B cell (primary cell): ENCODE measurements at places on chromosomes 2 and 18.

- H3K36me3 ChIP-seq: no peaks in the 10 kb centered on the region
- no peaks in the 10 kb centered on the region for H3K27me3 ChIP-seq
- no peak overlapping the region for H3K4me3 ChIP-seq
- no peak overlapping the region for H3K27ac ChIP-seq
- H3K4me1 ChIP-seq: no peaks in the 10 kb centered on the region
Observed at GRCh38 chr2:138814123-138814898, 34.1 kb upstream of the NXPH2 start.

- H3K4me3 ChIP-seq: no peak overlapping the region
- H3K27ac ChIP-seq: no peak overlapping the region
- no peaks in the 10 kb centered on the region for H3K4me1 ChIP-seq
- no peaks in the 10 kb centered on the region for H3K27me3 ChIP-seq
- H3K36me3 ChIP-seq: no peaks in the 10 kb centered on the region
Observed at GRCh38 chr2:170218456-170218855, 40.5 kb downstream of the MYO3B start.

- H3K27me3 ChIP-seq: no peaks in the 10 kb centered on the region
- no peaks in the 10 kb centered on the region for H3K36me3 ChIP-seq
- H3K27ac ChIP-seq: no peak overlapping the region
- peaks cover 15% of the 10 kb centered on the region for H3K4me1 ChIP-seq
- no peak for DNase-seq
Observed at GRCh38 chr2:206462240-206462854, 19.0 kb downstream of the ADAM23 start.

- no peak overlapping the region for H3K27ac ChIP-seq
- H3K4me1 ChIP-seq: no peaks in the 10 kb centered on the region
- DNase-seq: no peak
- no peaks in the 10 kb centered on the region for H3K36me3 ChIP-seq
Observed at GRCh38 chr2:148237911-148238310, 217.0 kb downstream of the MBD5 start.

- H3K27me3 ChIP-seq: no peaks in the 10 kb centered on the region
- H3K36me3 ChIP-seq: peaks cover 11% of the 10 kb centered on the region
- H3K4me1 ChIP-seq: no peaks in the 10 kb centered on the region
- no peak overlapping the region for H3K27ac ChIP-seq
Observed at GRCh38 chr2:171965661-171966060, 34.1 kb upstream of the METAP1D start.

DNA sequence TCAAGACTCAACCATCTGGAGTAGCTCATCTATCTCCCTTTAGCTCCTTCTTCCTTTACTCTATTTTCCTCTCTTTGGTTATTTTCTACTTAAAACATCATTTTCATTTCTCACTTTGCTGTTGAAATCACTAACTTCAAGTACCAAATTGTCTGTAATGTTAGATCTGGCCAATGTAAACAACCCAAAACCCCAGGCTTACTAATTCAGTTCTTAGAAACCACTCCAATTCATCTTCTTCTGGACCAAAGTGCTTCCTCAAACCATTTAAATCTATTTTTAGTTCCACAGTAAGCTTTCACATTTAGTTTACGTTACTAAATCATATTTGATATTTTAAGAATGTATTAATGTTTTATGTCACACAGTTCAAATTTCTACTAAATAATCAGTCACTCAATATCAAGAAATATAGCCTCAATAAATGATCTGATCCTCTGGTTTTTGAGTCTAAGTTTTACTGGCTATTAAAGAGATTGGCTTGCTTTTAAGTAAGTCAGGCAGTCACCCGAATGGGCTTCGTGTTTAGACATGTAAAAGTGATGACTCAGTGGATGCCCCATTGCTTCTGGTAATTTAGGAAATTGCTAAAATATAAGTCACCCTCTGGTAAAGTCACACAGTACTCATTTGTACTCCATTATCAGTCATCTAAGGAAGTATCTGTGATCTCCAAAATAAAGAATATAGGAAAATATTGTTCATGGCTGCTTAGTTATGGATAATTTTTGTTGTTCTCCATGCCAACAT is 527.2 kb upstream of the SOX11 start:
- no peaks in the 10 kb centered on the region for H3K36me3 ChIP-seq
- no peak overlapping the region for H3K4me3 ChIP-seq
- no peak for DNase-seq
- no peaks in the 10 kb centered on the region for H3K4me1 ChIP-seq
- no peaks in the 10 kb centered on the region for H3K27me3 ChIP-seq

DNA sequence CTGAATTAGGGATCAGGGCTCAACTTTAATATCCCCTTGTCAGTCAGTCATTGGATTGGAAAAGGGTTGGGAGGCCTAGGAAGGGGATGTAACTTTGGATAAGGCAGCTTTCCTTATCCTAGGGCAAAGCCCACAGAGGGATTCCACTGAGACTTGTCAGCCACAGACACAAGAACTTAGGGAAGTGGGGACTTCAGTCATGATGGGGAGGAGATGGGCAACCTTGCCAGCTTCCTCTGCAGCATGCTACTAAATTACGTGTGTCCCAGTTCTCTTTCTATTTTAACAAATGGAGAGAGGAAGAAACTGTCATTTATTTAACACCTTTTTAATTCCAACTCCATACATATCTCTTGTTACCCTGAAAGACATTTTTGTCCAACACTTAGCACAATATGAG is 237.8 kb downstream of the WDR7 start:
- no peaks in the 10 kb centered on the region for H3K36me3 ChIP-seq
- no peak for DNase-seq
- H3K27ac ChIP-seq: no peak overlapping the region
- no peaks in the 10 kb centered on the region for H3K27me3 ChIP-seq
- H3K4me3 ChIP-seq: no peak overlapping the region
- H3K4me1 ChIP-seq: no peaks in the 10 kb centered on the region

DNA sequence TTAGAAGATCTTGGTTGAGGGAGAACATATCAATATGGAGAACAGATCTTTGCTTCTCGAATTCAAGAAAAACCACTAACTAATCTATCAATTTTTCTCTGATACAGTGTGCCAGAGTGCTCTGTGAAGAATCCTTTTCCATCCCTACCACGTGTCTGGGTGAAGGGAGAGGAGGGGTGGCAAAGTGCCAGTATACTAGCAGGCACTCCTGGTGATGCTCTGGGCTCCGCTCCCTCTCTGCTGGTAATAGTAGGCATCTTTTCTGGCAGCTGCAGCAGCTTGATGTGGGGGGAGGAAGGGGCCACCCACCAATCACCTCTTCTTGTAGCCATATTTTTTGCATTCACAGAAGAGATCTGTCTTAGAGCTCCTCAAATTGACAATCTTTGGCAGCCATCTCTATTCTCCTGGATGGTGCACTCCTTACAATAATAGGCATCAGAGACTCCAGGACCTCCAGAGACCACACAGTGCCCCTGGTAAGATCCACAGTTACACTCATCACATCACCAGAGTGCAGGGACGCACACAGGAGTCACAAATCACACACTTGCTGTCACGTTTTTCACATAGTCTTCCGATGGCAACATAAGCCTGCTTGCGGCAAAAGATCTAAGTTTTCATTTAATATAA is 15.7 kb downstream of the STK39 start:
- DNase-seq: no peak
- no peaks in the 10 kb centered on the region for H3K36me3 ChIP-seq
- H3K27ac ChIP-seq: no peak overlapping the region

DNA sequence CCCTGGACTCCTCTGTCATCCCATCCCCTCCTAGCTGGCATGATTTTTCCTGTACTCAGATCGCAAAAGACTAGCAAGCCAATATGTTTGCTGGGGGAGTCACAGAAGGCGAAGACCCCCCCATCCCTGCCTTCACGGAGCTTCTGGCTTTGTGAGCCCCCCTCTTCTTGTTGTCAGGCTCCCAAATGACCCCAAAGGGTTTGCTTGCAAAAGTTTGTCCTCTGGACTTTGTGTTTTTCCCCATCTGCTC is 169.9 kb downstream of the SMAD7 start:
- H3K36me3 ChIP-seq: no peaks in the 10 kb centered on the region
- no peaks in the 10 kb centered on the region for H3K27me3 ChIP-seq
- H3K4me3 ChIP-seq: no peak overlapping the region
- no peak overlapping the region for H3K27ac ChIP-seq
- H3K4me1 ChIP-seq: peaks cover 51% of the 10 kb centered on the region

- peaks cover 7% of the 10 kb centered on the region for H3K4me1 ChIP-seq
- DNase-seq: no peak
- no peak overlapping the region for H3K4me3 ChIP-seq
- no peak overlapping the region for H3K27ac ChIP-seq
Observed at GRCh38 chr2:222972420-222972819, 79.6 kb upstream of the KCNE4 start.

GRCh38 chr2:223054193-223054781 is 2.3 kb downstream of the KCNE4 start:
- H3K27me3 ChIP-seq: no peaks in the 10 kb centered on the region
- no peak overlapping the region for H3K4me3 ChIP-seq
- no peaks in the 10 kb centered on the region for H3K4me1 ChIP-seq
- no peaks in the 10 kb centered on the region for H3K36me3 ChIP-seq

DNA sequence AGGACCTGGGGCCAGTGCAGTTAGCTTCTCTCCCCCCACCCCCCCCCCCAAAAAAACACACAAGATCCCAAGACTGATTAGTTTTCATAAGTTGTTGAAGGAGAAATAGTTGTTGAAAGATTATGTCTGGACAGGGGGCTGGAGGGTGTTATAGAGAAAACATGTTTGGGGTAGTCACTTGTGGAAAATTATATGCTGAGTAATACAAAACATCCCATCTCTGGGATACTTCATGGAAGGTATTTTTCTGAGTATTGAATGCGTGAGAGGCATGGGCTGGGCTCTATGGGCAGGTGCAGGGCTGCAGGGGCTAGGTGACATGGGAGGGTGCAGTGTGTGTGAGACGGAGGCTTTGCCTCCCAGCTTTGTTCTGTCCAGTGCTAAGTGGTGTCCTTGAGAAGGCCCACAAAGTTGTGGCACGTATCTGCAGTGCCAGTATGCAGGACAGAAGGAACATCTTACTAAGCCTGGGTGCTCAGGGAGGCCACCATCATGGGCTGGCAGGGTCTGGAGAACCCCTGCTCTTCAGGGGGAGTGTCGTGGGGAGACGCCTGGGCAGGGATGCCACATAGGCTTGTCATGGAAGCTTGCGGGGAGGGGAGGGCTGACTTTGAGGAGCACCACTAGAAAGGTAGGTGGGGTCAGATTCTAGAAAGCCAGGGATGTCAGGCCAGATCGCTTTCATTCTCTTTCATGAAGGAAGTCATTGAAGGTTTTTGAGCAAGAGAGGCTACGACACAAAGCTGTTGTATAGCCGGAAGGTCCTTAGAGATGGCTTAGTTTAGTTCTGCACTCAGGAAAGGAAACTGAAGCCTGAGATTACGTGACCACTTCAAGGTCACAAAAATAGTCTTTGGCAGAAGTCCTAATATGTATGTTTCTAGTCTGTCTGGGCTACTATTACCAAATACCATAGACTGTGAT is 232.0 kb downstream of the LDLRAD4 start:
- no peak overlapping the region for H3K27ac ChIP-seq
- peaks cover 12% of the 10 kb centered on the region for H3K4me1 ChIP-seq
- H3K27me3 ChIP-seq: no peaks in the 10 kb centered on the region
- H3K4me3 ChIP-seq: no peak overlapping the region
- no peak for DNase-seq
- H3K36me3 ChIP-seq: no peaks in the 10 kb centered on the region

GRCh38 chr2:170245312-170245711 is 67.4 kb downstream of the MYO3B start:
- H3K36me3 ChIP-seq: no peaks in the 10 kb centered on the region
- no peak overlapping the region for H3K4me3 ChIP-seq
- peaks cover 8% of the 10 kb centered on the region for H3K27me3 ChIP-seq
- no peak overlapping the region for H3K27ac ChIP-seq

GRCh38 chr2:64593035-64593655 is 60.6 kb downstream of the SERTAD2 start:
- H3K36me3 ChIP-seq: peaks cover 6% of the 10 kb centered on the region
- H3K4me3 ChIP-seq: no peak overlapping the region
- no peaks in the 10 kb centered on the region for H3K4me1 ChIP-seq
- no peak overlapping the region for H3K27ac ChIP-seq

GRCh38 chr2:140683658-140684057 is 1447.2 kb downstream of the LRP1B start:
- H3K4me3 ChIP-seq: no peak overlapping the region
- no peaks in the 10 kb centered on the region for H3K36me3 ChIP-seq
- DNase-seq: no peak
- H3K27ac ChIP-seq: no peak overlapping the region

DNA sequence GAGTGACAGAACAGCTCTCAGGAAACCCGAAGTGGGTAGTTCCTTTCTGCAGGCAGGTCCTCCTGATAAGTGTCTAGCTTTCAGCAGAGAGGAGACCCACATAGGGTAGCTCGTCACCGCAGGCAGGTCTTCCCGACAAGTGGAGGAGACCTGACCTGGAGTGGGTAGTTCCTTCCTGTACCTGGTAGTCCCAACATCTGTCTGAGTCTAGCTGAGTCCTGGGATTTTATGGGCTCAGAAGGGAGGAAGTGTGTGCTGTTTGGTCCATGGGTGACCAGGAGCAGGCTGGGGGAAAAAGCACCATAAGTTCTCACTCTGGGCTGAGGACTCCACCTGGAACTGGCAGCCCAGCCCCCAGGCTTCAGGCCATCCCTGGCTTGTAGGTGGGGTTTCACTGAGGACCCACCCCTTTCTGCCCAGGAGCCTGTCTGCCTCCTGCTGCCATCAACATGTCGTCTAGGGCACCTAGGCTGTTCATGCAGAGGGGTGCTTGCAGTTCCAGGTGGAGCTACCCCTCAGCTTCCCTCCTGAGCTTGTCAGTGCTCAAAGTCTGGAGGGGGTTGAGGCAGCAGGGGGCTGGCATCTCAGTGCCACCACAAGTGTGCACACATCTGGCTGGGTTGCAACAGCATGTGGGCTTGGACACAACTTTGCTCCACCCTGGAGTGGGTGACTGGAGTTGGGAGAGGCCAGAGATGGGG is 9.4 kb downstream of the DYSF start:
- peaks cover 14% of the 10 kb centered on the region for H3K4me1 ChIP-seq
- no peaks in the 10 kb centered on the region for H3K36me3 ChIP-seq
- H3K27ac ChIP-seq: no peak overlapping the region

GRCh38 chr2:231321021-231321420 is 74.5 kb upstream of the B3GNT7 start:
- H3K27ac ChIP-seq: no peak overlapping the region
- no peak overlapping the region for H3K4me3 ChIP-seq
- no peak for DNase-seq
- no peaks in the 10 kb centered on the region for H3K27me3 ChIP-seq
- no peaks in the 10 kb centered on the region for H3K36me3 ChIP-seq

- H3K4me3 ChIP-seq: no peak overlapping the region
- DNase-seq: no peak
- no peak overlapping the region for H3K27ac ChIP-seq
Observed at GRCh38 chr2:38074764-38075506, 1.0 kb downstream of the CYP1B1 start.

DNA sequence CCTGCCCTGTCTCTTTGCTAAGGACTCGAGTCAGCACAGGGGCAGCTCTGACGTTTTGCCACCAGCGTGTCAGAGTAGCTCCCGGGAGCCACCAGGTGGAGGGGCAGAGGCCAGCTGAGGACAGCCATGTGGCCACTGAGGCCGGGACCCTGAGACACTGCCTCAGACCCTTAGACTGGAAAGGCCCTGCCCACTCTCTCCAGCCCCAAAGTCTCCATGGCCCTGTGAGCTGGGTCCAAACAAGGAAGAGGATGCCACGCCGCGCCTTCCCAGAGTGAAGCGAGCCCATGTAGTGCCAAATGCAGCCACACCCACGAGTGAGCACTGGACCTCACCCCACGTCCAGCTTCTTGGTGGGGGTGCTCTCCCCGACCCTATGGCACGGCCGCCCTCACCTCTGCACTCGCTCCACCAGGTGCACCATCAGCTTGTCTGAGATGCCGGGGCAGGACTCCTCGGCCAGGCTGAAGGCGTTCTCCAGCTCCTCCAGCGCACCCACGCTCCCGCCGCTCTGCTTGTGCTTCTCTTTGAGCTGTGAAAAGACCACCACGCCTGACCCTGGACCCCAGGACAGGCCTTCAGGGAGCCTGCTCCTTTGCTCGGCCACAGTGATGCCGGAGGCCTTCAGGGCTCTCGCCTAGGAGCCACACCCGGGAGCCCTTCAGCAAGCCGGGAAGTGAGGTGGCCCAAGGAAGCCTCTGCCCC is 12.2 kb downstream of the STK25 start:
- no peaks in the 10 kb centered on the region for H3K27me3 ChIP-seq
- H3K4me1 ChIP-seq: no peaks in the 10 kb centered on the region
